ENCODE measurements at places on chromosomes 2 and 18.

GRCh38 chr2:172931256-172931894, 144.3 kb upstream of the MAP3K20 start:
- DNase-seq, result no peak

GRCh38 chr2:241565411-241565810, 6.9 kb downstream of the BOK start:
- no peak for DNase-seq

DNA sequence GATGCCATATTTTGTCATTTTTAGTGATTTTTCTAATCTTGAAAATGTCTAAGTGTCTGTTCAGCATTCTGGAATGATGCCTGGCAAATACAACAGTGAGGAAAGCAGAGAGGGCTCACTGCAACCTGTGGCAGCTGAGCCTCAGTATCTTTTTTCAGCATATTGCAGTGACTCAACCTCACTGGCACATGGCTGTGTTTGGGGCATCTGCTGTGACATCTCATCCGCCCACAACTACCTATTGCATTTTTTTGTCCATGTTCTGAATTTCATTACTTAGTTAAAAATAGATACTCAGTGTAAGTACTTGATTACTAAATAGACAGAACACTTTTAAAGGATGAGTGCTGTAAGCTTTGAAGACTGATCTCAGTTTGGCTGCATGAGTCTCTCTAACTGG, 10.7 kb downstream of the BABAM2 start:
- peak; percentile 32 for DNase-seq

GRCh38 chr2:241808051-241808720, 807 bp upstream of the NEU4 start:
- DNase-seq, result no peak

- no peak for DNase-seq
These were observed 1178.5 kb upstream of the ACVR2A start for GRCh38 chr2:146666340-146666739.

DNA sequence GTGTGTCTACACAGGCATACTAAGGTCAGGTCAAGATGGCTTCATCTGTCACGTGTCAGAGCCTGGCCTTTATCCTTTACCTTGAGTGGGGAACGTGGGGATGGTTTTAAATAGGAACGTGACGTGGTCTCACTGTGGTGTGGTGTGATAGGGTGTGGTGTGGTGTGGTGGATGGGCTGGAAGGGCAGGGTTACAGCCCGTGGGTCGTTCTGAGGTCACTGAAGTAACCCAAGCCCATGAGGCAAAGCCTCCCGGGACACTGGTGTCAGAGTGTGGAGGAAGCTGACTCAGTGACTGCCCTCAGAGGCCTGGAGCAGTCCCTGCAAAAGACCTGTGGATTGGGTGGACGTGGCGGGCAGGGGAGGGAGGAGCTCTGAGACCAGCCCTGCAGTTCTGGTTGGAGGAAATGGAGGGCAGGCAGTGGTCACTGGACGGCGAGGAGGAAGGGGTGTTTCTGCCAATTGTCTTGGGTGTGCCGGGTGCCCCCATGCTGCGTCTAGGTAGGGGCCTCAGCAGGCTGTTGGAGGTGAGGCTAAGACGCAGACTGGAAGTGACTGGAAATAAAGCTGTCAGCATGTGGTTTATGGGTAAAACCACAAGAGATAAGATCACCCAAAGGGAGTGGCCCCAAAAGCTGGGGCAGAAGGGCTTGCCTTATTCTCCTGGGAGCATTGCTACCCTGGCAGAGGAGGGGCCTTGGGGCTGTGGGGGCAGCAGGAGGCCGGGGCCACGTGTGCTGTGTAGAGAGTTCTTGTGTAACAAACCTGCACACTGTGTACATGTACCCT, 84.8 kb downstream of the SH3RF3 start:
- peak; percentile 49 for DNase-seq

GRCh38 chr2:20532634-20533437, 86.0 kb downstream of the RHOB start:
- DNase-seq, result no peak

GRCh38 chr18:62339106-62339988, 14.2 kb downstream of the TNFRSF11A start:
- peak; percentile 7 for DNase-seq

GRCh38 chr18:8982416-8983183, 119.9 kb upstream of the NDUFV2 start:
- DNase-seq, result no peak

- no peak for DNase-seq
These were observed 10.3 kb upstream of the PDK1 start for GRCh38 chr2:172545408-172546075.

DNA sequence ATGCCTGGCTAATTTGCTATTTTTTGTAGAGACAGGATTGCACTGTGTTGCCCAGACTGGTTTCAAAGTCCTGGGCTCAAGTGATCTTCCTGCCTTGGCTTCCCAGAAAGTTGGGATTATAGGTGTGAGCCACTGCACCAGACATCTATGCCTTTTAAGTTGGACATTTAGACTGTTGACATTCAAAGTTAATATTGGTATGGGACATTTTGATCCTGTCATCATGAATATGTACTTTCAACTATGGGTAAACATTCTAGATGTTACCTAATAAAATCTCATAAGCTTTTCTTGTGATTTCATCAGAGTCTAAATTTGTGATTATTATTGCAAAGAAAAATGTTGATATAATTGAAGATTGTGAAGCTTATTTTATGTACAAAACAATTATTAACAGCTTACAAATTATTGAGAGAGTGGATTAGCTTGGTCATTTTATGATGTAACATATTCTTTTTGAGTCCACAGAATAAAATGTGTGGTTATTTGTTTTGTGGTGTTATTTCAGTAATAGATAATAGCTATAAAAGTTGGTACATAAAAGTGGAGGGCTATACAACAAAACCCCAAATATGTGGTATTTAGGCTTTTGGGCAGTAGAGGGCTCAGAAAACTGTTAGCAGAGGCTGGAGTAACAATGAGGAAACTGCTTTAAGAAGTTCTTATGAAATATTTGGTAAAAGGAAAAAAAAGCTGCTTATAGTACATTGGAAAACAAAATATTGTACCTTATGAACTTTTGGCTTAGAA, 41.4 kb downstream of the STARD6 start:
- DNase-seq, result no peak

DNA sequence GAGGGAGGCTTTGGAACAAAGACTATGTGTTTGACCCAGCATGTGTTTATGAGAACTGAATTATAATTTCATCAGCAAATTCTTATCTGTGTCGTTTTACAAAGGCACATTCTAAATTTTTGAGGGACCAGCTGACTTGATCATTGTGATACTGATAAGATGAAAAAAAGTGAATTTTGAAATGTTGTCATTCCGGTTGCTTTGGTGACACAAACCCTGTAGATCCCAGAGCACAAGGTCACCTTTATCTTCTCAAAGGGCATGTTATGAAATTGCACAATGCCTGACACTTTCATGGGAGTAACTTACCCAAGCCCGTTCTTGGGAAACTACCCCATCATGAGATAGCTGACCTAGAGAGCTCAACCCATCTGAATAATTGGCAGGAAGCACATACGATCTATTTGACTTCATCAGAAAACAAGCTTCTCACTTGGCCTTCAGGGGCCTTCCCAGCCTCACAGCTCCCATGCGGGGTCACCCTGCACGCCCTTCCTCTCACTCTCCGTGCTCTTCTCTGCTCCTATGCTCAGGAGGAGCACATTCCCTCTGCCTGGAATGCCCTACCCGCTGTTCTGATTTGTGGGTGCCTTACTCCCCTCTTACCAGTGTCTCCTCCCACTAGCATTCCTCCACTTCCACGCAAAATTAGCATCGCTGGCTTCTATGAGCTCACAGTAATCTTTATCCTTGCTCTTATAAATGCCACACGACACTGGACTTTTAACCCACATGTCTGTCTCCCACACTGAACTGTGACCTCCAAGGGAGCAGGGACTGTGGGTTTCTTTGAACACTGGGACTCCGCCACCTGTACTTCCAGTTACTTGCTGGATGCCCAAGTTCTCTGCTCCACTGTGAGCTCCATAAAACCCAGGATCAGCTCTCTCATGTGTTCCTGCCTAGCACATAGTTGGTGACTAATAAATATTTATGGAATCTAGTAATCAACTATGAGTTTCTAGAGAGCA, 555.8 kb upstream of the ID2 start:
- no peak for DNase-seq

GRCh38 chr2:61677306-61677705, 139.2 kb upstream of the XPO1 start:
- DNase-seq, result no peak

- no peak for DNase-seq
These were observed 67.3 kb downstream of the CCBE1 start for GRCh38 chr18:59629894-59630293.

- no peak for DNase-seq
These were observed 12.8 kb downstream of the TFPI start for GRCh38 chr2:187541086-187542085.

DNA sequence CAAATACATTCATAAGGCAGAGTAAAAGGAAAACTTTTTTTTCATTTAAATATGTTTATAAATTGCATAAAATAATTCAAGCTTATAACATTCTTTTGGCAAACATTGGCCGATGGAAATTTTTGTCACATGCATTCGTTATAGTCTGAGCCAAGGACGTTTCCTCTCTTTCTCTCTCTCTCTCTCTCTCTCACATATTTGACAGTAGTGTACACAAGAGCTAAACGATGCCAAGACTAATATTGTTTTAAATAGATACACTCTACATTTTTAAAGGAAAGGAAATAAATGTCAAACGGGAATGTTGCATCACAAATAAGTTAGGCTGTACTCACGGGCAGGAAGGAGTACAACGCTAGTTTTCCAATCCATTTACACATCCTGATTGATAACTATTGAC, 251.1 kb upstream of the SMIM21 start:
- no peak for DNase-seq

- no peak for DNase-seq
These were observed 257.9 kb downstream of the BCL11A start for GRCh38 chr2:60295636-60295962.

GRCh38 chr2:218691234-218691633, 19.3 kb downstream of the STK36 start:
- DNase-seq, result no peak

GRCh38 chr2:200585730-200586643, at the start of gene AOX1:
Gene AOX1, plus strand, starts transcription at chr2:200586014. Its CDS starts 95 bp downstream, at chr2:200586109.
- no peak for DNase-seq

DNA sequence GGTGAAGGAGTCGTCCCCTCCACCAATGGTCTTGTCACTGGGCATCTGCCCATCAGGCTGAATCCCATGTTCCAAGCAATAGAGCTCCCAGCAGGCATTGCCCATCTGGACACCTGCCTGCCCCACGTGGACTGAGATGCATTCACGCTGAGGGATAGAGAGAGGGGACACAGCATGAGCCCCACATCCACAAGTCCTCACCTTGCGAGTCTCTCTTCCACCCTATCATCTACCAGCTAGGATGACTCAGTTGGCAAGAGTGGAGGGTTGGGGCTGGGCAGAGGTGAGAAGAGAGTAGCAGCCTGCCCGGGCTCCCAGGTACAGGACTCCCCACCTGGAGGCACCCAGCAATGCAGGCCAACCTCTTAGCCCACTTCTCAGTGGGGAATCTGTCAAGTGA, 959 bp upstream of the TUBA4B start:
- DNase-seq, result no peak

DNA sequence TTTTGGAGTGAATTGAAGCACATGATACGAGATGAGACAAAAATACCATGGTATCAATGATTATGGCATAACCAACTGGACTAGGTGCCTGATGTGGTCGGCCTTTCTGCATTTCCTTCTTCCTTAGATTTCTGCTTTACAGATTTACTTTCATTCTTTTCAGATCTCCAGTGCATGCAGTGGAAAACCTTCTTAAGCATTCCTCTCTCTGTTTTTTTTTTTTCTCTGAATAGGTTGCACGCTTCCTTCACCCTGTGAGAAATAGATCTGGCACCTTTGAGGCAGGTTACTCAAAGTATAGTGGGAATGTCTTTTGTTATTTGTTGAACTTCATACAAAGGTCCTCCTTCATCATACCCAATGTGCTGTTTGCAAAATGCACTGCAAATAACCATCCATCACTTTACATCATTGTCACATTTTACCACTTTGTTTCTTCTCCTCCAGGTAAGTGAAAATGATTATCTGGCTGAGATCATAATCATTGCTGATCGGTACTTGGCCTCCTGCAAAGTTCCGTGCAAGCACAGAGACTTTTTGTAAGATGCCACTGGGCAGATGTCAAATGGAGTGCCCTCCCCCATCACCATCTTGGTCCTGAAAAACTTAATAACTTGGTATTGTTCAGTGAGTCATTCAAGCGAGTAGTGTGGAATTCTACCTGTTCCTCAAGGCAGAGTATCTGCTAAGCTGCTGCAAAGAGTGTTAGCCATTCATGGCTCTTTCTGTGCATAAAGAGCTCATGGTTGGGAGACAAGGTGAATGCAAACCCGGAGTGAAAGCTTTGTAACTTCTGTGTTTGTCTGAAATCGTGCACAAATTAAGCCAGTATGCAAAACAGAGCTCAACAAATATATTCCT, 30.0 kb upstream of the KLHL14 start:
- DNase-seq, result no peak

DNA sequence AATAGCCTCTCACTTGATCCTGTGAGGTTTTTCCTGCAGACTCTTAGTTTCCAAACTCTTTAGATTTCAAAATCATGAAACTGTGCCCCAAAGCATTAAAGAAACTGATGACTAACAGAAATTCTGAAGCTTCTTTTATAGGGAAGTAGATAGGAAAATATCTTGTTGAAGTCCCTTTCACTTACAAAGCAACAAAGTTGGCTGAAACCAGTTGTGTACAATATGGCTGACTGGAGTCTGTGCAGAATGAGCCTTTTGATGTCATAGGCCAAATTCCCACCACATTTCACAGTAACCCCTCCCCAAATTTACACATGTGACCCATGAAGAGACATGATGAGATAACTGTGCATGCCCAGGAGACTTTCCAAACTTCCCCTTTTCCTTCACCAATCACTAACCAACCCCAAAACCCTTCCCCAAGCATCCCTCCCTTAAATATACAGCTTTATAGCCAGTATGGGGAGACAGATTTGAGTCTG, 61.7 kb upstream of the NCK2 start:
- DNase-seq, result no peak

DNA sequence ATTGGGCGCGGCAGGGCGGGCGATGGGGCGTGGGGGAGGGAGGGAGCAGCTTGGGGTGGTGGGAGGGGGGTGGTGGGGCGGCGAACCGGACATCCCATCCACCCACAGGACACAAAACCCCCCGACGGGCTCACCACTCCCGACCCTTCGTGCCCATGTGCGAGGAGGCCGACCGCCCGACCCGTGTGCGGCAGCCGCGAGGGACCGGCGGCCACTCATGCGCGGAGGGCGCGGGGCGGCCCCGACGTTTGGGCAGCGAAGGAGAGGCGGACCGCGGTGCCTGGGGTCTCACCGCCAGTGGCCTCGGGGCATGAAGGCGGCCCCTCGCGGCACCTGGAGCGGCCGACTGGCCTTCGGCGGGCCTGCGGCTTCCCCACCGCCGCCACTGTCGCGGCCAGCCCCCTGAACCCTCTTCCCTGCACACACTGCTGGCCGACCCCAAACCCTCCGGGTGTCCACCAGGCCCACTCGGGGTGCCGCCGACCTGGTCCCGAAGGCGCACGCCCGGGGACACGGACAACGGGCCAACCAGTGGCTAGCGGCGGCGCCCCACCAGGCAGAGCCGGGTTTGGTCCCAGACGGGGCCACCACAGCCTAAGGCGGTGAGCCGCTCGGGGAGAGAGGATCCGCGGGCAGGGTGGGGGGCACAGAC, 94.6 kb upstream of the ANKRD30BL start:
- no peak for DNase-seq
